ENCODE measurements at places on chromosomes 7 and 10.
A peak's percentile ranks its signal among the peaks of the same experiment; 100 is the strongest.

DNA sequence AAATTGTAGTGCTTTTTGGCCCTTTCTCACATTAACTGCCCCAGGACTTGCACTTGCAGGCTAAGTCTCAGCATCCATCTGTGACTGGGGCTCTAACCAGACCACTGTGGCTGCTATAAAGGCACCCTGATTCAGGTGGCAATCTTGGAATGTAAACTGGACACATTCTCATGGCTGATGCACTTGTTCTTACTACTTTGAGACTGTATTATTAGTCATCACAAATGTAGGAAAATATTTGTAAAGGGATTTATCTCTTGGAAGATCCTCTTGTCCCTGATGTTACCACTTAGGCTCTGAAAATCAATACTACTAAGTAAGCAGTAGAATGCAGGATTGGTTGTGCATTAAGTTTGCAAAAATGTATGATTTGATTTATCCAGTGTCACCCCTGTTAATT, 25.0 kb downstream of the PDE1C start:
- DNase-seq = no peak

- no peak for DNase-seq
Measured at GRCh38 chr7:114818501-114818900, 103.4 kb upstream of the MDFIC start.

GRCh38 chr7:149414745-149415390, 46.0 kb downstream of the ZNF777 start:
- peak; percentile 72 for DNase-seq

DNA sequence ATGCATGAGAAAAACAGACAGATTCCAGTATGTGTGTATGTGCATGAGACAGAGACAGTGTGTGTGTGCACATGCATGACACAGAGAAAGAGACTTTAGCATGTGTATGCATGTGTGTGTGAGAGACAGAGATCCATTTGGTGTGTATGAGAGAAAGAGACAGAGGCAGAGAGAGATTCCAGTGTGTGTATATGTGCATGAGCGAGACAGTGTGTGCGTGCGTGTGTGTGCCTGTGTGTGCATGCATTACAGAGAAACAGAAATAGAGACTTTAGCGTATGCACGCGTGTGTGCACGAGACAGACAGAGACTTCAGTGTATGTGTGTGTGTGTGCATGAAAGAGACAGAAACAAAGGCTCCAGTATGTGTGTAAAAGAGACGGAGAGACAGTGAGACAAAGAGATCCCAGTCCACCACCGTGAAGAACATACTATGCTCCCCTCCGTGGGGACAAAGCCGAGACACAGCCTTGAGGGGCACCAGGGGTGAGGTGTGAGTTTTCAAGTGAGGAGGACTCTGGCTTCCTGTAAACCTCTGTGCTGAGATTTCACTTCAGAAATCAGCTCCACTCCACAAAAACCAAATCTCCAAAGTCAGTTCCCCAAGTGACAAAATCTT, 188.9 kb downstream of the GRID1 start:
- DNase-seq = peak; percentile 4

DNA sequence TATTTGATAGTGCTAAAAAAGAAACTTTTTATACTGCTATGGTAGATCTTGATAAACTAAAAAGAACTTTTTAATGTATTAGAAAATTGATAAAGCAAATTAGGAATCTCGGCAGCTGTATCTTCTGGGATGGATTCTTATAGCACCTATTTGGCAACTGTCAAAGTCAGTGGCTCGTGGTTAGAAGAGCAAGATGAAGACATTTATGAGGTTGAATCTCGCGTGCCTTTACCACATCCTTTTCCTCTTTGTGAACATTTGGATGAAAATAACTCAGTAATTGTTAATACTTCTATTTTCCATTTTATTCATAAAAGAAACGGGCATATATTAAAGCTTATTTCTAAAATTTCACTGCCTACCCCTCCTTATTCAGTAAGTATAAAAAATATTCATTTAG, 76.2 kb downstream of the CYP51A1 start:
- no peak for DNase-seq

GRCh38 chr10:62182171-62182570, 86.5 kb downstream of the RTKN2 start:
- DNase-seq = no peak

DNA sequence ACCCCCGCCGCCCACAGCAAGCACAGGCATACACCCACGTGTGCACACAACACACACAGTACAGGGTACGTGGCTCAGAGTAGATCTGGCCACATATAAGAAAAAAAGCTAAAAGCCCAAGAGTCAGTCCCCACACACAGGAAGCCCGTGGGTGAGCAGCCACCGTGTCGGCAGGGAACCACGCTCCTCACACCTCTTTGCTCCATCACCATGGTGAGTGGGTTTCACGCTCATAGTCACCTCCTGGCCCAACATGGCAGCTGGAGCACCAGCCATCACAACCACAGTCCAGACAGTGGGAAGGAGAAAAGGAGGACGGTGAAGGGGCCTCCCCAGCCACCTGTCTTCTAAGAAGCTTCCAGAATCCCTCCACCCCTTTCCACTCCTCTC, 76.0 kb upstream of the PDGFA start:
- no peak for DNase-seq

DNA sequence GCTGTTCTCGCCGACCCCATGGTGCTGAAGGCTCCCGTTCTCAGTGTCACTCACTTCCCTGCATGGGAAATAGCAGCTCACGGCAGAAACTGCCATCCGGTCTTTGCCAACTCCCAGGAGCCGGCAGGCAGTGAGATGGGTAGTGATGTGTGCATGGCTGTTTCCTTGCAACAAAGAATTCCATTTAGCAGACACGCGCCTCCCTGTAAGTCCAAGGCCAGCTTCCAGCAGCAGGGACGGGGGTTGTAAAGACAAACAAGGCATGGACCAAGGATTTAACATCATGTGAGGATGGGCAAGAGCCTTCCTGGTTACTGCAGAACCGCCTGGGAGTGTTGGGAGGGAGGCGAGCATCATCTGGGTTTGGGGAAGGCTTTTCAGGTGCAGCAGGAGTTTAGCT, 273.1 kb downstream of the GLRX3 start:
- DNase-seq = no peak

- DNase-seq = no peak
Measured at GRCh38 chr7:112331492-112331891, 118.8 kb upstream of the IFRD1 start.

DNA sequence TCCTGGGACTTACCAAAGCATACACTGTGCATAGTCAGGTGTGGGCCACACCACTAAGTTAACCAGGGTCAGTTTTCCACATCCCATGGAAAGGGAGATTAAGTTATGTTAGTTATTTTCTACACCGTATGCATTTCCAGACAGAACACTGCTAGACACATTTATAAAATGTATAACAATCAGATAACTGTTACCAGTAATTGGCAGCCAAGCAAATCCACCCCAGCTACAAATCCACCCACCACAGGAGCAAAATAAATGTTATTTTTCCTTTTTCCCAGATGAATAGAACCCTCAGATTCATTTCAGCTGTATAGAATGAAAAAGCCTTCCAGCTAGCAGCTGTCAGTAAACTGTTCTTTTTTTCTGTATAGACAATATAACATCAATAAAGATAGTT, 256.9 kb upstream of the FZD1 start:
- no peak for DNase-seq

- DNase-seq = peak; percentile 62
Measured at GRCh38 chr10:91536111-91536510, 96.8 kb downstream of the PPP1R3C start.

DNA sequence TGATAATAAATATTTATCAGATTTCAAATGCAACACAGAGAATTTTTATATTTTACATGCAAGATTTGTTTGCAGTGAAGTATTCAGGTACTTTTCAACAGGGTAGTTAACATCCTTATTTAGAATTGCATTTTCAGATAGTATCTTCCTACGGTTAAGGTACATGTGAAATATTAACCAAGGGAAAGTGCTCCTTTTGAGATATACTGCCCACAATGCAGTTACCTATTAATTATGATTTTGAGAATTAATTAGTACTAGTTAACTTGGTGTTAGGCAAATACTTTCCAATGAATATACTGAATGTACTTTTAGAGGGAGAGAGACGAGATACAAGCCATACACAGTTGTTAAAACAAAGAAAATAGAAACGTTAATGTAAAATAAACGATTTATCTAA, 206.2 kb upstream of the YAE1 start:
- DNase-seq = no peak

GRCh38 chr7:7432979-7433378, 102.7 kb downstream of the COL28A1 start:
- DNase-seq = no peak

DNA sequence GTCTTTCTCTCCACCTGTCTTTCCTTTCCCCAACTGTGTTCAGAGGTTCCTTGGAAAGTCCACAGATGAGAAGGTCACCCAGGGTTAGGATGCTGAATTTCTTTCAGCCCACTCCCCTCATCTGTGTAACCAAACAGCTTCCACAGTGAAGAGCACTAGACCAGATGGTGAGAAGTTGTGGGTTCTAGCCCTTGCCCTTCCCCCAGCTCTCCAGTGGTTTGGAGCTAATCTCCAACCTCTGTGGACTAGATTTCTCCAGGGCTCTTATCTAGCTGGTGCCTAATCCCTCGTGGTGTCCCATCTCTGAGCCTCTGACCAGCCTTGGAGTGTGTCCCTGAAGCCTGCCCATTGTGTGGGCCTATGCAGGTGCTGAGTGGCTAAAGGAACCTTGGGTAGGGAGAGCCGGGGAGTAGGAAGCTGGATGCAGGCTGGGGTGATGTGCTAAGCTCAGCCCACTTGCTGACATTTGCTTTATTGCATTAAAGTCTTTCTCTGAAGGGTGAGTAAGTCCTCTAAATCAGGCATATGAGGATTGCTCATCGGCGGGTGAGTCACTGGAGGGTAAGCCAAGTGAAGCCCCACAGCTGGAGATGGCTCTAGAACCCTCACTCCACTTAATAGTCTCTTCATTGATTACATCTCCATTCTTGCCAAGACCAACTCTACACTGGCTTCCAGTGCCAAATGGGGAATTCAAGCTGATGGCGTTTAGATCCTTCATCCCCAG, 14.9 kb downstream of the DUSP5 start:
- no peak for DNase-seq
